ENCODE measurements at places on chromosomes 2 and 18.

- DNase-seq: no peak
Observed at GRCh38 chr2:194486326-194486725, 1170.7 kb upstream of the SLC39A10 start.

DNA sequence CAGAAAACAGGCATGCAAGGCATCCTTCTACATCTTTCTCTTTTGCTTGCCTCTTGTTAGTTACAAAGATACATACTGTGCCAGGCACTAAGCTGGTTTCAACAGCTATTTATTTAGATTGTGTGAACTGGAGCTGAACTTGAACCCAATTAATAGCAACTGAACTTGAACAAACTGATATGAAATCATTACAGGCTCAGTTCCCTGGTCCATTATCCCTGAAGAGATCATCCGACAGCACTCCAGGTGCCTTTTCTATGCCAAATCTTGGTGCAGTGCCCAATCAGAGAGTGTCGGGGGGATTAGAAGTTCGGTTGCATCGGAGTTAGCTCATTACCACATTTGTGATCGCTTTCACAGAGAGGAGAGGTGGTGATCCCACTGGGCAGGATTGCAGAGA is 477.6 kb downstream of the PARD3B start:
- DNase-seq: no peak

- DNase-seq: no peak
Observed at GRCh38 chr2:144114760-144115159, 405.2 kb downstream of the ZEB2 start.

- no peak for DNase-seq
Observed at GRCh38 chr2:25315316-25315680, 26.4 kb downstream of the DNMT3A start.

GRCh38 chr2:71691747-71692441 is 238.5 kb downstream of the DYSF start:
- DNase-seq: no peak

GRCh38 chr2:68458981-68459380 is 8.1 kb downstream of the FBXO48 start:
- DNase-seq: no peak

- DNase-seq: no peak
Observed at GRCh38 chr2:233470011-233470687, 96.4 kb downstream of the USP40 start.

- DNase-seq: peak; percentile 28
Observed at GRCh38 chr2:134466141-134466540, 212.3 kb downstream of the MGAT5 start.

- no peak for DNase-seq
Observed at GRCh38 chr18:76482971-76483691, 11.9 kb downstream of the ZNF516 start.
